Jurkat, Clone E6-1 (cell line): ENCODE measurements at places on chromosomes 7 and 10.
A peak's percentile ranks its signal among the peaks of the same experiment; 100 is the strongest.

DNA sequence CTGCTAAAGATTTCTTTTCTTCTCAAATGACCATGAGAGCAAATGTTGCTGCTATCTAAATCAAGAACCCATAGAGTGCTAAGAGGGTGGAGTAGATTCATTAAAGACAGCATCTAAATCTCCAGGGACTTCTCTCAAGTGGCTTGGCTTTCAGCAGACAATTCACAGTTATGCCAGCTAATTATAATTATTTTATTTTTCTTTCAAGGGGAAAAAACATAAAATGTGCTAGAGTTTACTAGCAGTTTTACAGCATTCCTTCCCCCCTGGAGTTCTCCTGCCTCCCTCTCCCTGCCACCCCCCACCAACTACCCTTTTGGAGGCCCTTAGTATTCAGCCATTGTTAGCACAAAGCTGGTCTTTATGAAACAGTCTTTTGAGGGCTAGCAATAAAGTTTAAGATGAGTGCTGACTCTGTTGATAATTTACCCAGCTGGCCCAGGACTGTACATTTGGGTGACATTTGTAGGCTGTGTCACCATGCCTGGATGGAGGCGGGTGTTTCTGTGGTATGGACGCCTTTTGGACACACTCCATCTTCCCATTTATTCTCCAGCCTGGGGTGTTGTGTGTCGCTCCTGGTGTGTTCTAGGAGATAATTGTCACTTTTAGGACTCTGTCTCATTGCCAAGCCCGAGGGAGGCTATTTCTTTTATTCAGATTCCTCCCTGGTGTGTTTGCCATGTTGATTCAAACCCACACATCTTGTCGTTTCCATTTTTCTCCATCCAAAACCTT is 160.2 kb downstream of the CREB5 start:
- DNase-seq = no peak

GRCh38 chr10:65765006-65765541 is 1160.8 kb upstream of the LRRTM3 start:
- DNase-seq = no peak

- DNase-seq = no peak
These were observed 62.9 kb downstream of the PRKAG2 start for GRCh38 chr7:151813997-151814396.

- no peak for DNase-seq
These were observed 42.3 kb downstream of the SVOPL start for GRCh38 chr7:138658889-138659288.

DNA sequence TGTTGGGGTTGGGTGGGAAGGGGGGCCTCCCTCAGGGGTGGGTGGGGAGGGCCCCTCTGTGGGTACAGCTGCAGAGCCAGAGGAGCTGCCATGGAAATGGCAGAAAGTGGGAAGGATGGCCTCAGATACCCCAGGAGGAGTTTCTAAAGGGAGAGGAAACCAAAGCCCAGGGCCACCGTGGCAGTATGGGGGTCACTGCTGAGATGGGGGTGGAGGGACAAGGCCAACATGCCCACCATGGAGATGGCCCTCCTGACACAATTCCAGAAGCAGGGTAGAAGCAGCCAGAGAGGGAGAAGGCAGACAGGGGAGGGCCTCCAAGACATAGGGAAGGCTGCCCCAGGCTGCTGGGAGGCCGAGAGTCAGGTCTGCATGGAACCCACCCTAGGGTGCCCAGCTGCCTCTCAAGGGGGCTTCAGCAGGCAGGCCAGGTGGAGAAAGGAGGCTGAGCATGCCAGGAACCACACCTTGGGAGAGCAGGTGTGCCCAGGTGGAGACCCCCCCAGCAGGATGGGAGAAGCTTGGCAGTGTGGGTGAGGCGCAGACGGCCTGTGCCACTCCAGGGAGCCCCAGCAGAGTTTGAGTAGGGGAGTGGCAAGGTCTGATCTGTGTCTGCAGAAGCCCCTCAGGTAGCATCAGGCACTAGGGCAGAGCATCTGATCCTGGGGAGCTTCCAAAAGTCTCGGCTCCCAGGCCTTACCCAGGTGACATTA is 146.8 kb downstream of the ARHGAP22 start:
- no peak for DNase-seq

DNA sequence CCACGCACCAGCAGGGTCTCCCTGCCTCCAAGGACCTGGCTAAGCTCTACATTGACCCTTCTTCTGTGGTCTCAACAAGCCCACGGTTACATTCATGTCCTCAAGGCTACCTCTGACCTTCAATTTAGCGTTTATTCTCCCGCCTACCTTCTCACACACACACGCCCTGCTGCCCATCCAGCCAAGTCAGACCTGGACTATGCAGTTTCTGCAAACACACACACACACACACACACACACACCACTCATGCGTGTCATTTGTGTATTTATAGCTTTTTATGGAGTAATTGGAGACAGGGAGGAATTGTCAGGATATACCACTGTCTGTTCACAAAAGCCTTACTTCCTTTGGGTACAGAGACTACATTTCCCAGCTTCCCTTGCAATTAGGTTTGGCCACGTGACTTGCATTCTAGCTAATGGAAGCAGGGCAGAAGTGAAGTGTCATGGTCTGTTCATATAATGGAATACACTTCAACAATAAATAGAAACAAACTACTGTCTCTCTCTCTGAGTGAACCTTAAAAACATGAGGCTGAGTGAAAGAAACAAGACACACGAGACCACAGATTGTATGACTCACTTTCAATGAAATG is 53.8 kb upstream of the CPXM2 start:
- peak; percentile 52 for DNase-seq

GRCh38 chr7:122970740-122971725 is 24.5 kb downstream of the TAS2R16 start:
- DNase-seq = no peak

GRCh38 chr7:55274156-55274555 is 91.0 kb upstream of the LANCL2 start:
- DNase-seq = no peak

DNA sequence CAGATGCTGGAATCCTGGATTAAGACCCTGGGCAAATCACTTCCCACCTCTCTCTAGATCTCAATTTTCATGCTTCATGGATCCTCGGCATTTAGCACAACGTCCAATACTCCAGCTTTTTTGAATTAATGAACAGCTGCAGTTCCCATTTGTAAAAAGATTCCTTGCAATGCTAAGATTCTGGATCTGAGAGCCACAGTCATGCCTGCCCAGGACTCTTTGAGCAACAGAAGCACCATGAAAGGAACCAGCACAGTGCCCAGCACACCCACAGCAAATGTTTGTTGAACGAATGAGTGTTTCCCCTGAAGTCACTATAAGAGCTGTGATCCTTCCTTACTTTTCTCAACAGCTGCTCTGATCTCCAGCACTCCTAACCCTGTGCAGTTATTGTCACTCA is 20.8 kb upstream of the DDIT4 start:
- DNase-seq = no peak

DNA sequence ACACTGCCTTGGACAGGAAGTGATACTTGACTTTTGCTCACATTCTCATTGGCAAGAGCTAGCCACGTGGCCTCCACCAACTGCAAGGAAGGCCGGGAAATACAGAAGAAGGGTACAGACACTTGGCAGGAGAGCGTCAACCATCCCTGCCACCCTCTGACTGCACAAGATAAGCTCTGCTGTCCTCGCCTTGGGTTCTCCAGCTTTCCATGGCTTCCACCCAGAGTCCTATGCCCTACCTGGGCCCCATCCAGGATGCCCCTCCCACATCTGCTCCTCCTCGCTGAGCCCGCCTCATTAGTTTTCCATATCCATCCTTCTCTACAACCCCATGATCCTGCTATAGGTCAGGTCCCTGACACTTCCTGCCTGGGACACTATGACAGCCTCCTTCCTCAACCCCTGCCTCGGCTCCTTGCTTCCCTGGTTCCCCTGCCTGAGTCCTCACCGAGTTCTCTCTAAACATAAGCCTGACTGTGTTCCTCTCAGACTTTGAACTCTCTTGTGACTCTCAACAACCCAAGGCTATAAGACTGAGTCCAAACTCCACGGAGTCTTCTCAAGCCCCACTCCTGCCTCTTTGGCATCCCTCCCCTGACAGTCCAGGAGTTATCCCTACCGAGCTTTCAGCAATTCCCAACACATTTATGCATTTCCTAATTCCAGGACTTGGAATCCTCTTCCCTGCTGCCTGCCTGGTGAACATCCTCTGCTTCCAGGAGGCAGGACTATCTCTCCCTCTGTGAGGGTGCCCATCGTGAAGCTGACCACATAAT is 23.2 kb upstream of the GDF10 start:
- DNase-seq = no peak

DNA sequence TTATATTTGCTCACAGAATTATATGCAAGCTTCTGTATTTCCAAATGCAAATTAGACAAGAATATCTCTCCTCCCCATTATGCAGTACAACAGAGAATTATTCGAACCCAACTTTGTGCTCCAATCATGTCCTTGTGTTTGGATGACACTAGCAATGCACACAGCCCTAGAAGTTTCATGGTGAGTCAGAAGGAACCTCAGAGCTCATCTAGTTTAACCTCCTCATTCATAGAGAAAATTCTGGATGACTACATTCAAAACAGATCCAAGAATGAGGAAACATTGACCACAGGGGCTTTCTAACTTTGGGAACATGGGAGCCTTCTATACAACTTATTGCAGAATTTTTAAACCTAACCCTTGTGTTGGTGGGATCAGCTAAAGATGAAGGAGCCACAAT is 12.8 kb upstream of the ARID5B start:
- no peak for DNase-seq

DNA sequence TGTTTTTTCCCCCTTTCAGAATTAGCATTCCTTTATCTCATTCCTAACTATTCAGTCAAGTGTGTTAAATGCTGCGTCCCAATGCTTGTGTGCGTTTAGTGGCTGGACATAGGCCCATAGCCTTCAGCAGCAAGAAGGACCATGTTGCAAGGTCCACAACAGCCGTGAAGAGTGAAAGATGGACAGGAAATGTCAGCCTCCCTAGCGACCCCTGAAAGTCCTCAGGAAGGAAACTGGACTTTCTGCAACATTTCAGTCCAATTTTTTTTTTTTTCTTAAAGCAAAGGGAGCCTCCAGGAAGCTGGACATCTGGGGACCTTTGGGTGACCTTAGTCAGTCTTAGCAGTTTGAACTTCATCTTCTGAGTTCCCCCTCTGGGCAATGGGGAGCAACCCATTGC is 550.7 kb upstream of the MGMT start:
- no peak for DNase-seq

DNA sequence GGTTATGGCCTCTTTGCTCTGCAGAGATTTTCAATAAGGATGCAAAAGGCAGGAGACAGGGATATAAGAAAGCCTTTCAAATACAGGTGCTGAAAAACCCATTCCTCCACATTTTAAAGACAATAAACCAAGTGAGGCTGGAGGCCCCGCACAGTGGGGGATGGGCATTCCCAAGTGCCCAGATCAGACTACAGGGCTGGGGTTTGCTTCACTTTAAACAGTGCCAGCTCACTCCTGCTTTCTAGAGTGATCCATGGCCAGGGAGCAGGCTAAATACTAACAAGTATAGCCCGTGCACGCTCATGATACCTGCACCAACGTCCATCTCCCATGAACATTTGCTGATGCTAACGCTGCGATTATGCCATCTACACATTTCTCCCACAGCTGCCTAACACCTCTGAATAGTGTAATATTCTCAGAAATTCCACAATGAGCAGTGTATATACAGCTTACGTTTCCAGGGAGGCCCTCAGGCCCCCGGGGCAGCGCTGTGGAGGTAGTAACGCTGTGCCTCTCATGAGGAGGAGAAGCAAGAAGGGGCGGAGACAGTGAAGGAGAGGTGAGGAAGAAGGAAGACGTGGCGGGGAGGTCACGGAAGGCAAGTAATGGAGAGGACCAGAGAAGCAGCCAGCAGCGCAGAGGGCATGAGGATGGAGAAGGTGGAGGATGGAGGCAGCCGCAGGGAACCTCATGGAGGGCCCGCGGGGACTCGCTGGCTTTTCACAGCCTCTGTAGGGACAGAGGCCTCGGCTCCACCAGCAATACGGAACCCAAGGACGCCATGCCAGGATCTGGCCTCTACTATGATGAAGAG is 141.7 kb downstream of the USP6NL start:
- no peak for DNase-seq

- no peak for DNase-seq
These were observed 53.4 kb downstream of the FOXL3 start for GRCh38 chr7:343227-343822.

- DNase-seq = no peak
These were observed 44.4 kb upstream of the SHH start for GRCh38 chr7:155856656-155857055.

GRCh38 chr7:1994931-1995330 is 237.8 kb downstream of the MAD1L1 start:
- DNase-seq = no peak

DNA sequence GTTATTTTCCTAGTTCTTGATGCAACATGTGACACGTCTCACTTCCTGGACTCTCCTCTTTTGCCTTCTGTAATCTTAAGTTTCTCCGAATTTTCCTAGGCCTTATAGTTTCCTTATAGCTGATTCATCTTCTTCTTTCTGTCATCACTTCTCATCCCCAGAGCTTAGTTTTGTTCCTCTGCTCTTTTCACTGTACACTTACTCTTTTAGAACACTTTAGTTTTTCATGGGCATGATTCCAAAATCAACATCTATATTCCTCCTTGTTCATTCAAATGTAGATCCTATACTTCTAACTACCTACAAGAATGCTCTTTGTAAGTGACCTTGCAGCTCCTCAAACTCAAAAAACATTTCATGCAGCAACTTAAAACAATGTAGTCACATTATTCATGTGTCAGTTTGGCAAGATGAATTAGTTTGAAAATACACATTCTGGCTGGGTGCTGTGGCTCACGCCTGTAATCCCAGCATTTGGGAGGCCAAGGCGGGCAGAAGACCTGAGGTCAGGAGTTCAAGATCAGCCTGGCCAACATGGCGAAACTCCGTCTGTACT is 13.1 kb upstream of the SLC26A3 start:
- no peak for DNase-seq

DNA sequence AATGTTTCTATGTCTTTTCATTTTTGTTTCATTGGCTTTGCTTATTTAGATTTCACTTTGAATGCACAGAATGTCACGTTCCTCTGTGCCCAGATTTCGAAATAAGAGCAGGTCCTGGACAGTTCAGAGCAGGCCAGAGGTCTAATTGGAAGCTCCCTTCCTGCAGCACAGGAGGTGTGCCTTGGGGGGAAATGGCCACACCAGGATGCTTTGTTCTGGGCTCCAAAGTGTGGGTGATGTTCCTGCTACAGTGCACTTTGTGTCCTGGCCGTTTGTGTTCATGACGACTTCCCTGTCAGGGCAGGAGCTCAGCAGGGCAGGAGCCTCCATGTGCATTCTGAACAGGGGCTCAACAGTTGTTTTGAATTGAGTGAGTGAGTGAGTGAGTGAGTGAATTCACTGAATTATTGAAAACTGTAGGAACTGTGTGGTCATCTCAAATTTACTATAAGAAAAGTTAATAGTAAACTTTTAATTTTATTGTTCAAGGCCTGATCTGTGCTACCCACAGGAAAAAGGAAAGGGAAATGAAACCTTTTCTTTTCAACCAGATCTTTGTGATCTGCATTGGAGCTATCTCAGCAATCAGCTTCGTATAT is 109.5 kb upstream of the GJD4 start:
- DNase-seq = no peak

- DNase-seq = no peak
These were observed 380.6 kb upstream of the IGFBP3 start for GRCh38 chr7:46301677-46302076.
